ENCODE measurements at places on chromosomes 5 and 9. TPM values are rescaled to one million over a fixed set of nuclear protein-coding genes. Genes with fewer than 3 reads are reported as not detected.

C6 gene
- polyA plus RNA-seq: 1.5 TPM

GRCh38 chr5:135348918-135349317 is 50.1 kb downstream of the MACROH2A1 start:
- no peak for DNase-seq

DNA sequence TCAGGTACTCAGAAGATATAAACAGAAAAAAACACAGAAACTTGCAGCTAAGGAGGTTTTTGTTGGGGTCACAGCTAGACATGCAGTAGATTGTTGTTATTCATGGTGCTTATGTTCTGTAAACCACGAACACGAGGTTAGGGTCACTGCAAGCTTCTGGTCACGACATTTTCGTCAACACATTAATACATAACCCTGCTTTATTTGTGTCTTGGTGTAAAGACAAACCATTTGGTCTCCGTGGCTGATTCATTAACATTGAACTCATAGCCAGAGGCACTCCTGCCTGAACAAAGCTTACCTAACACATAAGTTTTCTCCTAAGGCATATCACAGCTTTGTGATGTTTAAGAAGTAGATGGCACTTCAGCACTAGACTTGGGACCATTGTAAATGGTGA is 16.9 kb downstream of the TEK start:
- DNase-seq: no peak

DNA sequence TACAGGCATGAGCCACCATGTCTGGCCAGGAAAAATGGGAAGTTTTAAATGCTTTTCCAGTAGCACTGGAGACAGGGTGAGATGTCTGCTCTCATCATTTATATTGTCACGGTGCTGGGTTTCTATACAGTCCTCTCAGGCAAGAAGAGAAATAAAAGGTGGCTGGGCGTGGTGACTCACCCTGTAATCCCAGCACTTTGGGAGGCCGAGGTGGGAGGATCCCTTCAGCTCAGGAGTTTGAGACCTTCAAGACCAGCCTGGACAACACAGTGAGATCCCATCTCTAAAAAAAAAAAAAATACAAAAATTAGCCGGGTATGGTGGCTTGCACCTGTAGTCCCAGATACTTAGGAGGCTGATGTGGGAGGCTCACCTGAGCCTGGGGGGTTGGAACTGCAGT is 4.8 kb upstream of the GRIN1 start:
- no peak for DNase-seq

- no peak for DNase-seq
Observed at GRCh38 chr5:126963822-126964375, 66.5 kb downstream of the MARCHF3 start.
